Right cardiac atrium (tissue), 5 donors: ENCODE measurements at places on chromosomes 13 and 19. TPM values are rescaled to one million over a fixed set of nuclear protein-coding genes. Genes with fewer than 3 reads are reported as not detected.

Gene SELENOV
- not detected for total RNA-seq

Gene RPL36
- total RNA-seq = 488 TPM

Gene CTXN1
- total RNA-seq = not detected

Gene CALM3
- 346 TPM for total RNA-seq

Gene KIR2DL4
- not detected for total RNA-seq

Gene EBI3
- total RNA-seq = 2.3 TPM

Gene BRME1
- 1.2 TPM for total RNA-seq

Gene SIGLEC5
- 0.20 TPM for total RNA-seq

Gene MISP
- not detected for total RNA-seq

Gene ZNF529
- 14.7 TPM for total RNA-seq

Gene CD33
- total RNA-seq = 5.6 TPM

Gene SIGLECL1
- total RNA-seq = not detected

Gene SHFL
- 15.7 TPM for total RNA-seq

Gene FUT2
- not detected for total RNA-seq

DNA sequence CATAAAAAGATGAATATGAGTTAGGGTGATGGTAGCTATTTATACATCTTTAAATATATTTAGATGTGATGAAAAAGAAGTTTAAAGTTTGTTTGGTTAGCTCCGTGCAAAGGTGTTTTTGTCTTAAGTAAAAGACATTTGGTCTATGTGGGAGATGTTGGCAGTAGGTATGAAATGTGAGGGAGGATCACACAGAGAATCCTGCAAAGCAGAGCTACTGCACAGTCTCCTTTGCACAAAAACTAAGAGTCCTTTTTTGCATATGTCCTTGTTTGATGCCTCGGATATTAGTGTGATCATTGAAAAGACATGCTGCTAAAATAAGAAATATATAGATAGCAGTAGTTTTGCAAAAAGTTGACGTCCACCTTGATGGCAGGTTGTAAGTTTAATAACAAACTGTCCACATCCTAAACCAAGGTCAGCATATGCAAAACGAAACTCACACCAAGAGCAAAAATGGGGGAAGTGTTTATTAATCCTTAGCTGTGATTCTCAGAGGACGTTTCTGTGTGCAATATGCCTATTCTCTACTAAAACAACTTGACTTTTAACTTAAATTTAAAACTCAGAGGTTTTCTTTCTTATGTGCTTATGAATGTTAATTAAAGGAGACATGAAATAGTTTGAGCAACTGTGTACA is 870.1 kb downstream of the PCDH9 start:
- no peak for DNase-seq

GRCh38 chr13:75910591-75910990 is 274.5 kb downstream of the LMO7 start:
- DNase-seq = no peak

DNA sequence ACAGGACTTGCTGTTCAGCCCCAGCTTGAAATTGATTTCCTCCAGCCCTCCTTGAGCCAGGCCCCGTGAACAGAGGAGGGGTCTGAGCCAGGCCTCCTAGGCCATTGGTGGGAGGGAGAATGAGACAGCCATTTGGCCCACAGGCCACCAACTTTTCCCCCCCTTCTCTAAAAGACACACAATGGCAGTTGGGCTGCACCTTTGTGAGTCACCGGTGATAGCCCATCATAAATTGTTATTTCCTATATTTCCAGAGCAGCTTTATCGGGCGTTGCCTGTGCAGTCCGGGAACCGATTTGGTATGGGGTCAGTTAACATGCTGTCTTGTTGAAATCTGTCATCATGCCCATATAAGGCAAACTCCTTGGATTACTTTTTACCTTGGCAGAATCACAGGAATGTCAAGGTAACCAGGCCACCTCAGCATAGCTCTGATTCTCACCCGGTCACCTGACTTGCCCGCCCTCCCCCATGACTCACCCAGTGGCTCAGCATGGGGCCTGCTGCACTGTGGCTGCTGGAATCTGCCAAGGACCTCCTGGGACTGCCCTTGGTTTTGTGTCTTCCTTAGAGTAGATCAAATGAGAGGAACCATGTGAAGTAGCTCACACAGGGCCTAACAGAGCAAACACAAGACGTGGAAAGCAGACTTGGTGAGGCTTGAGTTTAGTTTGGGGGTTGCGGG is 36.1 kb downstream of the ACTN4 start:
- DNase-seq = peak; percentile 68

GRCh38 chr13:94662274-94662945 is 49.9 kb downstream of the SOX21 start:
- no peak for DNase-seq

- DNase-seq = no peak
These were observed 8.3 kb downstream of the ATP8A2 start for GRCh38 chr13:25380082-25380481.

DNA sequence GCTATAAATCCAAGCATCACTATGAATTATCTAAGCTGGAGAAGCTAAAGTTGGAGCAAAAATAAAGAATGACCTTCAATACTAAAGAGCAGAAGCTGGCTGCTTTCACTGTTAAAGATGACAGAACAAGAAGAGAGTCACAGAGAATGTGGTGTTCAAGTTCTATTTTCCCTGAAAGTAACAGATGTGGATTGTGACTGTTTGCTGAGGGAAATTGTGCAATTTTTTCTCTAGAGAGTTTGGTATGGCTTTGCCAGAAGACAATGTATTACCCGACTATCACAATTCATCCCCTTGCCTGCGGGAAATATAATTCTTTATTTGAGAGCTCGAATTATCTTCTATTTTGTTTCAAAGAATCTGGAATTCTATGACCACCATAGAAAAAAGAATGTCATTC is 83.1 kb downstream of the TNFSF13B start:
- DNase-seq = no peak

DNA sequence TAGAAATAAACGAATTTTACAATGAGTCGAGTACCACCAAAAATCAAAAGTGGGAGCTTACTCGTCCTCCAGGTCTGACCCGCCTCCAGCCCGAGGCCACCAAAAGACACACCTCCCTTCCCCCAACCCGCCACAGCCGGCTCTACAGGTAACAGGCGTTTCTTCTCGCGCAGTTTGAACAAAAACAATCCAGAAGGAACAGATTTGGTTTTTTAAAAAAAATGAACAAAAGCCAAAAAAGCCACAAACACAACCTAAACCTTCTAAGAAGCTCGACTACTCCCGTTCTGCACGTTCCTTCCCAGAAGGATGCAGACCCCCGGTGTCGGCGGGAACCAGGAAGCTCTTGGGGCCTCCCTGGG is 671 bp downstream of the ZDHHC20 start:
- DNase-seq = peak; percentile 38

- DNase-seq = no peak
These were observed 352.5 kb downstream of the DNAJC15 start for GRCh38 chr13:43375797-43376465.

DNA sequence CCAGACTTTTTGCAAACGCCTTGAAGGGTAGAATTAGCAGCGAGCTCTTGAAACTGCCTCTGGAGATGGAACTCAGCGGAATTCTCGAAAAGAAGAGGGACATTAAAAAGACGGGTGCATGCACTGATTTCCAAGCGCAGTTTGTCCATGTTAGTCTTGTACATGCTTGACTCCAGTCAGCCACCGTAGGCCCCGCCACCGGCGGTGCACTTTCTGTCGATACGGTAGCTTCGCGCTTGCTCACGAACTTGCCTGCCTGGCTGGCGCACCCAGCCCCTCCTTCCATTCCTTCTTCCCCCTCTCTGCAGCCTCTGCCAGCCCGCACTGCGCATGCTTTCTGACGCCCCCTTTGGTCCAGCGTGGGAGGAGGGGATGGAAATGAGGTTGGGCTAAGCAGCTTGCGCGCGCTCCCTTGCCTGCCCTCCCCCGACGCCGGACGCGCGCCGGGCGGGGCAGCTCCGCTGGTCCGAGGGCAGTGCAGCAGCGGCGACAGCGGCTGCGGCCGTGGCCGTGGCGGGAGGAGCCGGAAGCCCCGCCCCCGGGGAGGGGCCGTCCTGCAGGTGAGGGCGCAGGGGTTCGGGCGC is at the start of gene ZNF575:
TSS of gene ZNF575 (plus strand) at position 227 of the 584 bp plus-strand sequence. CDS start 1,235 bp downstream, outside the sequence.
- peak; percentile 97 for DNase-seq

DNA sequence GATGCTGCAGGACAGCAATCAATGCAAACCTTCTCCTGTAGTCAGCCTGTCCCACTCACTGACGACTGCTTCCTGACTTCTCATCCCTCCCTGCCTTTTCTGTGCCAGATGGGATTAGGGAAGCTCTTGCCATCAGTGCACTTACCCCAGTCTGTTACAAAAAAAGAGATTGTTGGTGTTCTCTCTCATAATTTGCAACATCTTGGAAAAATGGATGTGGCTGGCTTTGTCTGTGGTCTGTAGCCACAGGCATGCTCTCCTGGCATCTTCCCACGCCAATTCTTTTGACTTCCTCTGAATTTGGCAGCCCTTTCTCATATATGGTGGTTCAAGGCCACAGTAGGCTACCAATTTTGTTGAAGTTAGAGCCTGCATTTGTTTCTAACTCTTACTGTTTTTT is 11.6 kb upstream of the HTR2A start:
- DNase-seq = no peak

GRCh38 chr13:44365008-44365407 is 8.6 kb upstream of the SERP2 start:
- no peak for DNase-seq

DNA sequence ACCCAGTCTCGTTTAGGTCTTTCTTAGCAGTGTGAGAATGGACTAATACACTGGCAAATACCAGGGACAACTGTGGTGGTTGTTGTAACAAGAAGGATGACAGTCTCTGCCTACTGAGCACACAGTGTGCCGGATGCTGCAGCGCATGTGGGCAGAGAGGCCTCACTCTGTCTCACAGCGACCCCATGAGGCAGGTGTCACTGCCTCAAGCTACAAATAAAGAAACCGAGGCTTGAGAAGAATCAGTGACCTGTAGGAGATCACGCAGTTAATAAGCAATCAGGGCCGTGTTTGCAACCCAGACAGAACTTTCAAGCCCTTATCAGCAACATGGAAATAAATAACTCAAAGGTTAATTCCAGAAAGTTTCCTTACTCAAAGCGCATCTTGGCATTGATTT is 40.5 kb upstream of the GAS6 start:
- peak; percentile 61 for DNase-seq

DNA sequence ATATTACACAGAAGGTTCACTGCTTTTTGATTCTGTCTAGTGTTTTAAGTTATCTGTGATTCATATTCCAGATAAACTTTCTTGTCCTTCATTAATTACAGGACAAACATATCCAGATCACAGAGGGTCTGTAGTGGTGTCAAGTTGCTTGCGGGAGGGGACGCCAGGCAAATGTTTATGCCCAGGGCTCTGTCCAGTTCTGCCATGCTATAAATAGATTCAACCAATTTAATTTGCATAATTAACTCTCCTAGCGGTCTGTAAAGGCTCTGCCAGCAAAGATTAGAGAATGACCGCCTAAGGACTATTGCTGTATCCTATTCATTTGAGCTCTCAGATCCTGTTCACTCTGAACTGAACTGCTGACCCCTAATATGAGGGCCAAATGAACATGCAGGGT is 59.7 kb upstream of the TRPC4 start:
- DNase-seq = no peak

DNA sequence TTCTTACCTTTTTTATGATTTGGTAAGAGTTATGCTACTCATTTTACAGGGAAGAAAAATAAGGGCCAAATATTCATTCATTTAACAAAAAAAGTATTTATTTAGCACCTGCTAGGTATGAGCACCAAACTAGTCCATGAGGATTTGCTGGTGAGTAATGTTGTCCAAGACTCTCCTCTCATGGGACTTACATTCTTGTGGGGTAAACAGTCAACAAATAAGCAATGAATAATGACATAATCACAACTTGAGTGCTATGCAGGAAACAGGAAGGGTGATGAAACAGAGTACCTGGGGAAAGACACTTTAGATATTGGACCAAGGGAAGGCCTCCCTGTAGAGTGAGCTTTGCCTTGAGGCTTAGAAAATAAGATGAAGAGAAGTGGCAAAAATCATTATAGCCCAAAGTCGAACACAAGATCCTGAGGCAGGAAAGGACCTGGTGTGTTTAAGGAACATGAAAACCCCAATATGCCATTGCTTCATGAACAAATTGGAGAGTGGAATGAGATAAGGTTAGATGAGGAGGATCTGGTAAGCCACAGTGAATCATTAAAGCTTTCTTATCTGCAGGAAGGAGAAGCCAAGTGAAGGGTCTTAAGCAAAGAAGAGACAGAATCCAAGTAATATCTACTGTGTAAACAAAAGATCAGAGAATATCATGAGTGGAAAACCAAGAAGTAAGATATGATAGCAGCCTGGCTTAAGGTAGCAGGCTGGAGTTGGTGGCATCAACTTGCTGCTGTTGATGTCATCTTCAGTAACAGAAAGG is 294.5 kb upstream of the NBEA start:
- DNase-seq = no peak

GRCh38 chr13:97171136-97171535 is 51.0 kb upstream of the MBNL2 start:
- DNase-seq = no peak

- DNase-seq = no peak
These were observed 22.9 kb downstream of the GP6 start for GRCh38 chr19:55015126-55015525.

- no peak for DNase-seq
These were observed 103.9 kb downstream of the GGACT start for GRCh38 chr13:100484702-100485101.

- no peak for DNase-seq
These were observed at the start of gene LHB for GRCh38 chr19:49017041-49017665. LHB (minus strand) TSS chr19:49017091; CDS start chr19:49017081, 10 bp downstream.

GRCh38 chr13:93673885-93674284 is 447.3 kb downstream of the GPC6 start:
- DNase-seq = no peak

- no peak for DNase-seq
These were observed 66.3 kb downstream of the IRS2 start for GRCh38 chr13:109719962-109720646.

DNA sequence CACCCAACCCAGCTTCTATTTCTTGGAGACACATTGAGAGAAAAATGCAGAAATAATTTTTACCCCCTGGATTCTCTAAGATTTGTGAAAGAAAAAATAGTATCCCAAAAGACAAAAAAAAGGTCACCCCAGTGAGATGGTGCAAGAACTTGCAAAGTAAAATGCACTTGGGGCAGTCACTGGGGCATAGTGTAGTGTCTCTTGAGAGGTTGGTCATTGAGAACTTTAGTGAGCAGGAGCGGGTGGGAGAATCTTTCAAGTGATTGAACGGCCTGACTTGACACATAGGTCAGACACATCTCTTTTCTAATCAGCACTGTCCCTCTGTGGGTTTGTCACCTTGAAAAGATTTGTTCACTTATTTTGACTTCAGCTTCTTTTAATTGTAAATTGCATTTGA is 2.4 kb downstream of the ZNF85 start:
- DNase-seq = no peak

- DNase-seq = no peak
These were observed 172.0 kb downstream of the TEX29 start for GRCh38 chr13:111492341-111492950.
